Femur (tissue), 1 donor: ENCODE measurements at places on chromosomes 16 and 17.
A peak's percentile ranks its signal among the peaks of the same experiment; 100 is the strongest.

GRCh38 chr16:7025616-7026190, 306.9 kb upstream of the RBFOX1 start:
- peak; percentile 77 for DNase-seq

GRCh38 chr16:7990626-7991260, 599.6 kb downstream of the TMEM114 start:
- DNase-seq = no peak

DNA sequence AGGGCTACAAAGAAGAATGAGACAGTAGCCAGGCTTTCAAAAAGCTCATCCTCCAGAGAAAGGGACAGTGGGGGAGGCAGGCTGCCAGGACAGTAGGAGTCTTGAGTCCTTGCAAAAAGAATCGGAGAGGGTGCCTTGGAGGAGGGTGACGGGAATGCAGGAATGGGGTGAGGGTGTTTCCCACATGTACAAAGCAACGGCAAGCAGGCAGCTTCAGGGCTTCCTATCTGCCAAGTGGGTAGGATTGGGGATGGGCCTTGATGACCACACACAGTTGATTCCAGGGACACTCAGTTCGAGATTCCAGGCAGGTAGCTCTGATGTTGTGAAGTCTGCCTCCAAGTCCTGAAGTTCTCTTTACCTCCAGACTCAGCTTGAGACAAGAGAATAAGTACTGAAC, 54.4 kb downstream of the C17orf67 start:
- DNase-seq = no peak

GRCh38 chr17:73663614-73664013, 19.4 kb upstream of the SDK2 start:
- no peak for DNase-seq

- DNase-seq = no peak
These were observed 615 bp downstream of the NHERF2 start for GRCh38 chr16:2027024-2028010.

DNA sequence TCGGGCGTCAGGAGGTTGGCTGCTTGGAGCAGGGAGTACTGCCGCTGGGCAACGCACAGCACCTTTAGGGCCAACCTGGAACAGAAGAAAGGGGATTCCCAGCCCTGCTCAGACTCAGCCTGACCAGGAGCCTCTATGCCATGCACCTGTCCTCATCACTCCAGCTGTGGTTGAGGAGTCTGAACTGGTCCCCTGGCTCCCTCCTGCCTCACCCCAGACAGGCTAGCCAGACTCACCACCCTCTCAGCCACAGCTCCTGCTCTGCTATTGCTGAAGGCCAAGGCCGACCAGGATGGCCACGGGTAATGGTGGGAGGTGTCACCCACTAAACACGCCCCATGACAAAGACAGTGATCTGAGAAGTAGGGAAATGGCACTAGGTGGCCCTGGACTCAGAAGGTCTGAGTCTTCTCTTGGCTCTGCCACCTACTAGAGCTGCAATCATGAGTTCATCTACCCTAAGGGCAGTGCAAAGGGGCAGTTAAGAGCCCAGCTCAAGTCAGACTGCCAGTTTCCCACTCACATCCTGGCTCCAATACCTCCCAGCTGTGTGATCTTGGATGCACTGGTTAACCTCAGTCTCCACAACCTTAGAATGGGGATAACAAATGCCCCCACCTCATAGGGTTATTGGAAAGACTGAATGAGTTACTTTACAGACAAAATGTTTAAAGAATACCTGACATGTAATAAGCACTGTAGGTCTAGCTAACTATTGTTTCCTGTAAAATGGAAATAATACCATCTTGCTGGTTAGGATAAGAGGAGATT, 13.8 kb upstream of the GFAP start:
- DNase-seq = no peak

DNA sequence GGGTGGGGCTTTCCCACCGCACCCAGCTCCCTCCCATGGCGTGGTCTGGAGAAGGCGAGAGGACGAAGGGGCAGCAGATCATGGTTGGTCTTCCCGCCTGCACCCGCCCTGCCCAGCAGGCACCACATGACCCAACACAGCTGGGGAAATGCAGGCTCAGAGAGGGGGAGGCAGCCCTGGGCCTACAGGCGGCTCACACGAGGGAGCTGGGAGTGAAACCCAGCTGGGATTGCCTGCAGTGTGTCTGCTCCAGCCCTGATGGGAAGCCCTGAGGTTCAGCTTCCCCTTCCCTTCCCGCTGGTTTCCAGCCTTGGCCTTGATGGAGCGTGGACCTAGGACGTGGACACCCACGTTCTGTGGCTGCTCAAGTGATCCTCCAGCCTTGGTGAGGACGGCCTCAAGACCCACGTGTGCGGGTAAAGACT, 20.0 kb upstream of the PABPN1L start:
- no peak for DNase-seq

- DNase-seq = no peak
These were observed 1.7 kb downstream of the TUBG2 start for GRCh38 chr17:42660692-42661345.

DNA sequence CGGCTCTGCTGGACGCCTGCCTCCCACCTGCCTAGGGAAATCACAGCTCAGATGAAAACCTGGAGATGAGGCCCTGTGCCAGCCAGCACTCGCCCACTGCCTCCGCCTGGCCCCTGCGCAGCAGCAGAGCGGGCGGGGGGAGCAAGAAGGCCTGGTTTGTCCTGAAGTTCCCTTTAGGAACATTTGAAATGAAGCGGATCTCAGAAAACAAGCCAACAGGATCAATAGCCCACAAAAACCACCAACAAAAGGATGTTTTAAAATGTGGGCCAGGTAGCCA, 48.0 kb downstream of the RBFOX3 start:
- DNase-seq = no peak

DNA sequence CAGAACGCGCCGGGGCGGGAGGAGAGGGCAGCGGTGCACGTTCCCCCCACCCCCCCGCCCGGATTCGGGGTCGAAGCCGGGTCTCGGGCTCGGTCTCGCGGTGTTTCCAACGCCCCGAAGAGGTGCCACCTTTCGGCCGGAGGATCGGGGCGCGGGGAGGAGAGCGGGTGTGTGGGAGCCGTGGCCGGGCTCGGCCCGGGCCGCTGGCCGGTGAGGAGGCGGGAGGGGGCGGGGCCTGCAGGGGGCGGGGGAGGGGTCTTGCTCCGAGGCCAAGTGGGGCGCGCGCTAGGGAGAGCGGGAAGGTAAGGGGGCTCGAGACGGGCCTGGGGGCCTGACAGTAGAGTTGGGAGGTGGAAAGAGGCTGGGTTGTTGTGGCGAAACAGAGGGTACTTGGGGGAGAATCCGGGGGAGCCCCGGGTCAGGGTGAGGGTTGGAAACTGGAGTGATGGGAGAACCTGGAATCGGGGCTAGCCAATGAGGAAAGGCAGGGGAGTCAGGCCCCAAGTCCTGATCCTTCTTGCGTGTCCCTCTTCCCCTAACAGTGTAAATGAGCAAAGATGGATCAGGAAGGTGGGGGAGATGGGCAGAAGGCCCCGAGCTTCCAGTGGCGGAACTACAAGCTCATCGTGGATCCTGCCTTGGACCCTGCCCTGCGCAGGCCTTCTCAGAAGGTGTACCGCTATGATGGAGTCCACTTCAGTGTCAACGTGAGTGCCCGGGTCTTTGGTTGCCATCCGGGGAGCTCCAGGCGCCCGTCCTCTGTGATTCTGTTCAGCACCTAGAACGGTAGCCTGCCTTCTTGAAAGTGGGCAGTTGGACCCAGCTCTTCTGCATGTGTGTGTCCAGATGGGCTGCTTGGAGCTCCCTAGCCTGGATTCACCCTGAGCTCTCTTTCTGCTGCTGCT, 873 bp downstream of the SETD1A start:
- DNase-seq = peak; percentile 78

- no peak for DNase-seq
These were observed 94.9 kb upstream of the GOT2 start for GRCh38 chr16:58828901-58829545.

DNA sequence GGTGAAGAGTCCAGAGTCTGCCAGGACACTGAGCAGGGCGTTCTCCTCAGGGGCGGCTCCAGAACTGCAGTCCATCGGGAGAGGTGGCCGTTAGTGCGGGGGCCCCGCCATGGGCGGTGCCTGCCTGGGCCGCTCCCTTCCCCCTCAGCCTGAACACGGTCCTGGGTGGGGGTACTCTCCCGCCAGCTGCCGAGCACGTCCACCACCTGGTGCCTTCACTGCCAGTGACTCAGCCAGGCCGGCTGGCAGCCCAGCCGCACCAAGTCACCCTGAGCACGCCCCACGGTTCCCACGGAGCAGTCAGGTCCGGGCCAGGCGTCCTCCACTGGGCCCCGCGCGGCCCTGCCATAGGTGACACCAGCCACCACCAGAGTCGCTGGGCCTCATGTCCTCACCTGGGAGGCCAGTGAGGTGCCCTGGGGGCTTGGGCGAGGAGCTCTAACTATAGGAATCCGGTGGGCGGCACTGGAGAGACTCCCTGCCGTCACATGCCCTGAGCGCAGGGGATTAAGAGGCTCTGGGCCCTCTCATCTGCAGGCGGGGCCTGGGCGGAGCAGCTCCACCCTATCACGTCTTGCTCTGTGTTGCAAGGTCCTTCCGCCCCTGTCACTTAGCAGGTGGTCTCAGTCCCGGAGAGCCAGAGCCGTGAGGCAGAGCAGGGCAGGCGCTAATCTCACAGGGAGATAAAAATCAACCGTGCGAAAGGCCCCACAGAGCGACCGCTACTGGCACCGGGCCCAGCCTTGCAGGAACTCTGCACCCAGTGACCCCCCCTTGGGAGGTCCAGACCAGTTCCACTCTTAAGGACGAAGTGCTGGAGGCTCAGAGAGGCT, 14.3 kb downstream of the PIEZO1 start:
- DNase-seq = peak; percentile 76

DNA sequence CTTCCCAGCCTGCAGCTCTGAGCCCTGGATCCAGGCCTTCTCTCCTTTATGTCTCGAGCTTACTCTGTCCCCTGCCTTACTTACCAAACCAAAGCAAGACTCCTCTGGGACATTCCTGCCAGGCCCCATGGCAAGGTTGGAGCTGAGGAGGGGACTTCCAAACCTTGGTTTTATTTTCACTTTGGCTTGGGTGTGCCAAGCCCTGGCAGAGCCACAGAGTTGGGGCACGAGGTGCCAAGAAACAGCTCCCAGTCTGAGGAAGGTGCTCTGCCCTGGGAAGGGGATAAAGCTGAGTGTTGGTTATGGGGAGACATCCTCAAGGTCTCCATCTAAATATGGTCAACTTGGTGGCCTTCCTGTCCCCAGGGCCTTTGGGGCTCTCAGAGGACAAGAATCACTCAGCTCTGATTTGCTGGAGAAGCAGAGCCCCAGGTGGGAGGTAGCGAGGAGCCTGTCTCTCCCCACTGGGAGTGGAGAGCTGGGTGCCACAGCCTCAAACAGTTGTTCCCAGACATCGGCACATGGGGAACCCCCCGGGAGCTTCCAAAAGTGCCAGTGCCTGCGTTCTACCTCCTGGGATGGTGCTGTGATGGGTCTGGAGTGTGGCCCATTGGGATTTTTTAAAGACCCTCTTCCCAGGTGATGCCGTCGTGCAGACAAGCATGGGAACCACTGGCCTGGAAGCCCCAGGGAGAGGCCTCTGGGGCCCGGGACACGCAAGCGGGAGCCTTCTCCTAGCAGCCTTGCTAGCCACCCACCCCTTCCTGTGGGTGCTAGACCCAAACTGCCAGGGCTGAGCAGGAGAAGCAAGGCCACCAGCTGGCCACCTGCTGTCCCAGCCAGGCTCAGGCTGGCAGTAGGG, 10.3 kb downstream of the NLRC5 start:
- no peak for DNase-seq

DNA sequence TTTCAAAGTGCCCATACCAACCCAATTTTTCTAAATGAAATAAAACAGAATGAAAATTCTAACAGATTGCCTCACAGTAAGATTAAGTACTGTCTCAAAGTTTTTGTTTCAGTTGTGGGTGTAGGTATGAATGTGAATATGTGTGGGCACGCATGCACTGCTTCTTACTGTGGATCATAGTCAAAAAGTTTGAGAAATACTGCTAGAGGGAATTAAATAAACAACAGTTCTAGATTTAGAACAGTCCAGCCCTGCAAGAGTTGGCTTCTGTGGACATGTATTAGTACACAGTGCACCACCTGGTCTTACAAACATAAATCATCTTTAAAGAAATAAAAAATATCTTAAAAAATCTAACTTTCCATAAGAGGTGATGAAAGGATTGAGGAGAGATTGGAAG, 8.4 kb downstream of the ZNF652 start:
- DNase-seq = no peak

DNA sequence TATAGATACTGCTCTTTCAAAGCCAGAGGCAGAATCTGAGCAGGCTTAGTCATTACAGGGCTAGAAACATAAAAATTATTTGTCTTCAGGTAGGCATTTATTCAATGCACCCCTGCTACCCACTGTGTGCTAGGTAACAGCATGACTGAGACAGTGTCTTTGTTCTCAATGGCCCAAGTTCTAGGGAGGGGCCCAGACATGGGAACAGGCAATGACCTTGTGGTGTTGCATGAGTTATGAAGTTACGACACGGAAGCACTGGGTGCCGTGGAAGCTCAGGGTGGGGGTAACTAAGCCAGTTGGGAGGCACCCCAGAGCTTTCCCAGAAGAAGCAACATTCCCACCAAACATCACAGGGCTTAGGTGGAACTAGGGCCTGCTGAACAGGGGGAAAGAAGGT, 87.0 kb downstream of the CPPED1 start:
- no peak for DNase-seq

GRCh38 chr17:9982159-9982558, 77.1 kb upstream of the RCVRN start:
- no peak for DNase-seq
